Activated CD4-positive, alpha-beta T cell treated with anti-CD3 and anti-CD28 coated beads, Interleukin-2, amount 10 ng/mL, durations not matched to agents 7 days and 5 days (primary cell): ENCODE measurements at places on chromosomes 13 and 19.

DNA sequence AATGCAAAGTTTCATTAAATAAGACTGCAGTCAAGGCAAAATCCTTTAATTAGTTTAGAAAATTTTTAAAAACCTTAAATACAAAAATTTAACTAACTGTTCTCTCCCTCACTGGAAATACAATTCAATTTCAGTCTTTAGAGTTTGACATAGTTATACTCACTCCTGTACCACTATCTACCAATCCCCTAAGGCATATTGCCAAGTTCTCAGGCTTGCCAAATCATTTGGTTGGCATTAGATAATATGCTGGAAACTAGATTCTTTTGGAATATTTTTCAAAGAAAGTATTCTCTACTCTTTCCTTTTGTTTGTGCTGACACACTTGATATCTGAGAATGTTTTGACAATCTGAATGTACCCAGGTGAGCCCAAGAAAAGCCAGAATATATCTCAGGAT is 77.2 kb downstream of the TSC22D1 start:
- no peak for DNase-seq

DNA sequence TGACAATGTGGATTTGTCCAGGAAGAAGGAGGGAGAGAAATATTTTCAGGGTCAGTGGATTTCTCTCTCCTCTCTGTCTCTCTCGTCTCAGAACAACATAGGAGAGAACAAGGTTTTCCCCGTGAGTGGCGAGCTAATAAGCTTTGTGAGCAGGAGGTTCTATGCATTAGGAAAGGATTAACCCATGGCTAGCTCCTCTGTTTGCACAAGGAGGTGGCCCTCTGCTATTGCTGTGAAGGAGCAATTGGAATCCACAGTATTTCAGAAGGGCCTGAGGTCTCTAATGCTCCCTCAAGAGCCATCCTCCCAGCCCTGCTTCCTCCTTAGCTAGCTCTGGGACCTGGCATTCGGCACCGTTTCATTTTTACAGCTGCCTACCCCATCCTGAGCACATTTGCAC is 288.9 kb upstream of the MAB21L1 start:
- DNase-seq = no peak

DNA sequence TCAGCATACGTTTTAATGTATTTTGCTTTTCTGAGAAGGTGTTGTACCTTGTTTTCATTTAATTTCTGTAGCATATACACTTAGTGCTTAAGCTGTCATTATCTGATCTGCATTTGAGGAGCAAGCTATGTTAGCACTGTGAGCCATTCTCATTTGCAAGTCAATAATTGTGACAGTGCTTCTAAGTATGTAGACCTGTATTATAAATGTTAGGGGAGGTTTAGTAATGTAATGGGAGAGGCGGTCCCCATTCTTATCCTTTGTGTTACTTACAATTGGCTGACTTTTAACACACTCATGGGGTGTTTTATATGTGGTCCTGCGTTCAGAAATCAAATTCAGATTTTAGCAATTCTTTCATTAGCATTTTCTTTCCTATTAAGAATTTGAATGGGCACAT is 90.2 kb downstream of the GPC6 start:
- no peak for DNase-seq

GRCh38 chr19:2181633-2181997 is 17.9 kb downstream of the DOT1L start:
- no peak for DNase-seq

GRCh38 chr13:106372199-106373155 is 163.0 kb downstream of the EFNB2 start:
- DNase-seq = no peak

- no peak for DNase-seq
Observed at GRCh38 chr13:24900507-24900906, 136.5 kb downstream of the RNF17 start.

- no peak for DNase-seq
Observed at GRCh38 chr19:8310342-8311055, 2.3 kb upstream of the CD320 start.
